ENCODE measurements at places on chromosomes 5 and 9.

- DNase-seq: no peak
Observed at GRCh38 chr5:111976705-111977435, 219.9 kb upstream of the NREP start.

GRCh38 chr5:60229691-60230185 is 336.2 kb upstream of the PDE4D start:
- DNase-seq: no peak

DNA sequence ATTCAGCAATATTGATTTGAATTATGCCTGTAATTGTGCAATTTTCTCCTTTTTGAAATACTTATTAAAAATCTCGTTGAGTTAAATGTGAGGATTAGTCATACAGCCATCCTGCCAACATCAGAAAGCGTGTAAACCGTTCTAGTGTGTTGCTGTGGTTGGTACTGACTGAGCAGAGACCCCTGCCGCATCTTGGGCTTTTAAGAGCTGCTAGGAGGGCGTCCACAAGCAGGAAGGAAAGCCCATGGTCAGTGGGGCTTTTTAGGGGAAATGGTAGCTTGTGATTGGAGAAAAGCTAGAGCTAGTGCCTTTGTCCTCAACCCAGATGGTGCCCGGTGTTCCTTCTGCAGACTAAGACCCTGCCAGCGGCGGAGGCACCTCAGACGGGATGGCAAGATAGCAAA is 1.3 kb downstream of the SDHA start:
- DNase-seq: peak; percentile 39

DNA sequence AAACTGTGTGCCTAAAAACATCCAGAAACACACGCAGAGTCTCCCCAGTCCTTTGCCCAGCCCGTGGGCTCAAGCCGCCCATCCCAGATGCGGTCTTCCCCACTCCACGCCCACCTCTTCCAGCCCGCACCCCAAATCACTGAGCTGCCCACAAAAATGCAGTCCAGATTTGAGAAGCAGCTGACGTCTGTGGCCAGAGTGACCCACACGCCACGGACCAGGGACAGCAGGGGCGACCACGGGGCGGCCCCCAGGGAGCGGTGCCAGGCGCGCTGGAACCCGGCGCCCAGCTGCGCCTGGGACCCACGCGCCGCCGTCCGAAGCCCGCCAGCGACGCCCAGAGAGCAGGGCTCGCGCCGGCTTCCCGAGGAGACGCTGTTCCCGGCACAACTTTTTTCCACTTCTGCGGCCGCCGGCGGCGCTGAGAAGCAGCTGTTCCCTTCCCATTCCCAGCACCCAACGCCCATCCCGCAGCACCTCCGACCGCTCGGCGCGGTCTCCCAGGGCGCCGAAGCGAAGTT is 674 bp downstream of the LHFPL2 start:
- no peak for DNase-seq

GRCh38 chr9:126233913-126234525 is 92.6 kb upstream of the MVB12B start:
- no peak for DNase-seq

- DNase-seq: no peak
Observed at GRCh38 chr5:39092581-39093351, 18.6 kb upstream of the RICTOR start.
